ENCODE measurements at places on chromosomes 2 and 18. TPM values are rescaled to one million over a fixed set of nuclear protein-coding genes. Genes with fewer than 3 reads are reported as not detected.

DNA sequence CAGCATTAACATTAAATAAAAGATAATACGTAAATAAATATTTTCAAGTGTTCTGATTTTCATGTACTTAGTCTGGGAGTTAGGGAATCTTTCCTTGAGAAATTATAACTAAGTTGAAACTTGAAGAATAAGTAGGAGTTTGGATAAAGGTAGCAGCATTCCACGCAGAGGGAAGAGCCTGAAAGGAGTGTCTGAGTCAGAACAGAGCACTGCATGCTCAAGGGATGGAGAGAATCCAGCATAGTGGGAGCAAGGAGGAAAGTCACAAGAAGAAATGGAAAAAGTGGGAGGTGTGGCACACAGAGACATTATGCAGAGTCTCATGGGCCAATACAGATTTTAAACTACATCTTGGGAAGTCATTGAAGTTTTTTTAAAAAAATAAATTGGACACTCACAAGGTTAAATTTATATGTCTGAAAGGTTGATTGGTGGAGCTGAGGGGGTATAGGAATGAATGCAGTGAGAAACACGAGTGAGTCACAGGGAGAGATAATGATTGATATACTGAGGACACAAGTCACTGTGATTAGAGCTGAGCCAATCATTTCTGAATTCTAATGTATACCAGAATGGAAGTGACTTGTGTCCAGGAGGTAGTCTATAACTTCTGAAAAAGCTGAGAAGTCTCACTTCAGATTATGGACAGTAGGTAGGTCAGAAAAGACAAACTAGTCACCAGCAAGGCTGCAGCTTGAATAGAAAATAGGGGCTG lies 66.9 kb downstream of the ICOS start:
- H3K36me3 ChIP-seq: peaks cover 23% of the 10 kb centered on the region
- no peak overlapping the region for H3K4me3 ChIP-seq
- DNase-seq: no peak
- no peak overlapping the region for H3K27ac ChIP-seq
- peaks cover 93% of the 10 kb centered on the region for H3K4me1 ChIP-seq

DNA sequence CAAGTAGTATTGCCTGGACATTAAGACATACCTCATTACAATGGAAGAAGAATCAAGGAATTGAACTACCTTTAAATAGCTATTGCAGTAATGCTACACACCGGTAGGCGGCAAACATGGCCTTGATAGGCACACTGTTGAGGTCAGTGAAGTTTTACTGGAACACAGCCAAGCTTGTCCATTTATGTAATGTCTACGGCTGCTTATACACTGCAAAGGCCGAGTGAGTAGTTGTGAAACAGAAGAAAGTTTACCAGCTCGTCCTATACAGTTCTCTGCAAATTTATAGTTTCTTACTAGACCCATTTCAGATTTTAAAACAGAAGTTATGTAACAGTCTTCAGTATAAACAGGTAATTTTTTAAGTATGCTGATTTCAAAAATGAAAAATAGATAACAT lies 38.8 kb downstream of the PPP4R1 start:
- no peak overlapping the region for H3K27ac ChIP-seq
- H3K36me3 ChIP-seq: peaks cover 16% of the 10 kb centered on the region
- no peaks in the 10 kb centered on the region for H3K27me3 ChIP-seq

DNA sequence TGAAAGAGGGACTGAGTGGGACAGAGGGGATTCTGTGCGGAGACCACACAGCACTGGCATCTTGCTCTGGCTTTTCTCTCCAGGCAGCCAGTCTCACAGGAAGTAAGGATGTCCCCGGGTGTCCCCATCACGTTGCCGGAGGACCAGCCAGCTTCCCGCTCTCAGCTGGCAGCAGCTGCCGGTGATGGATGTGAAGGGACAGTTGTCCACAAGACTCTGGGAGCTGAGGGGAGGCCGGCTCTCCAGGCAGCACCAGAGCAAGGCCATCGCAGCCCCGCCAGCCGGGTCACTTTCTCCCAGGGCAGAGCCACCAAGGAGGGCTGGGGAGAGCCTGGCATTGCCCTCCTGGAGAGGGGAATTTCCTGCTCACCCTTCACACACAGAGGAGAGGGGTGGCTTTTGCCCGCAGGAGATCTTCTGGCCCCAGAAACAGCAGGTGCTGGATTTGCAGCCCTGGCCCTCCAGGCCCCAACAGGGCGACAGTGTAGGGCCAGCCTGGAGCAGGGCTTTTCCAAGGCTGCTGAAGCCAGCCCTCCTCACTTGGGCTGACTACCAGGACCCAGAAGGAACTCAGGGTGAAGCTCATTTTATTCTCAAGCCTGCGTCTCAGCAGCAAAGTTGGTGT lies 24.0 kb upstream of the B3GNT7 start:
- no peaks in the 10 kb centered on the region for H3K36me3 ChIP-seq
- H3K27me3 ChIP-seq: no peaks in the 10 kb centered on the region
- H3K4me1 ChIP-seq: no peaks in the 10 kb centered on the region

The CERKL gene
- total RNA-seq: 0.20 TPM

GRCh38 chr2:170847716-170848115 lies 31.0 kb downstream of the GAD1 start:
- no peaks in the 10 kb centered on the region for H3K36me3 ChIP-seq
- DNase-seq: no peak
- peaks cover 19% of the 10 kb centered on the region for H3K4me1 ChIP-seq
- no peak overlapping the region for H3K4me3 ChIP-seq
- H3K27me3 ChIP-seq: peaks cover 3% of the 10 kb centered on the region
- no peak overlapping the region for H3K27ac ChIP-seq

- H3K36me3 ChIP-seq: no peaks in the 10 kb centered on the region
- DNase-seq: no peak
- peaks cover 38% of the 10 kb centered on the region for H3K27me3 ChIP-seq
- H3K4me1 ChIP-seq: peaks cover 18% of the 10 kb centered on the region
These were observed 3.8 kb downstream of the TCF4 start for GRCh38 chr18:55584201-55584600.

DNA sequence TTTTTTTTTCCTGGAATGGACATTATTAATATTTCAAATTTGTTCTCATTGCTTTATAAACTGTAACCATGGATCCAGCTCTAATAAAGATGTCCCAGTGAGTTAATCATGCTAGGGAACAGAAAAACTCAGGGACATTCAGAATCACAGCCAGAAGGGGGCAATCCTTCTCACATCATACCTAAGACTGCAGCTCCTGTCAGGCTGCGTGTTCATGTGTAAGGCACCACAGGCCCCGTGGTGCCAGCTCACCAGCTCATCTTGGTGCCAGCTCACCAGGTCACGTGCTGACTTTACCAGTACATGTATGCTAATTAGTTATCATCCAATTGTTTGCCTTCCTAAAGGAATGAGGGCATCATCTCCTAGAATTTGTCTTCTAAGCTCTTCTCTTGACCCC lies 84.7 kb upstream of the NEDD4L start:
- no peaks in the 10 kb centered on the region for H3K36me3 ChIP-seq
- no peaks in the 10 kb centered on the region for H3K4me1 ChIP-seq
- no peak overlapping the region for H3K27ac ChIP-seq
- H3K4me3 ChIP-seq: no peak overlapping the region
- peak; percentile 10 for DNase-seq

- no peak overlapping the region for H3K27ac ChIP-seq
- no peaks in the 10 kb centered on the region for H3K4me1 ChIP-seq
- H3K4me3 ChIP-seq: no peak overlapping the region
- DNase-seq: no peak
- no peaks in the 10 kb centered on the region for H3K36me3 ChIP-seq
These were observed 110.4 kb downstream of the CYP26B1 start for GRCh38 chr2:72037261-72037666.

The CFAP221 gene
- total RNA-seq: not detected

DNA sequence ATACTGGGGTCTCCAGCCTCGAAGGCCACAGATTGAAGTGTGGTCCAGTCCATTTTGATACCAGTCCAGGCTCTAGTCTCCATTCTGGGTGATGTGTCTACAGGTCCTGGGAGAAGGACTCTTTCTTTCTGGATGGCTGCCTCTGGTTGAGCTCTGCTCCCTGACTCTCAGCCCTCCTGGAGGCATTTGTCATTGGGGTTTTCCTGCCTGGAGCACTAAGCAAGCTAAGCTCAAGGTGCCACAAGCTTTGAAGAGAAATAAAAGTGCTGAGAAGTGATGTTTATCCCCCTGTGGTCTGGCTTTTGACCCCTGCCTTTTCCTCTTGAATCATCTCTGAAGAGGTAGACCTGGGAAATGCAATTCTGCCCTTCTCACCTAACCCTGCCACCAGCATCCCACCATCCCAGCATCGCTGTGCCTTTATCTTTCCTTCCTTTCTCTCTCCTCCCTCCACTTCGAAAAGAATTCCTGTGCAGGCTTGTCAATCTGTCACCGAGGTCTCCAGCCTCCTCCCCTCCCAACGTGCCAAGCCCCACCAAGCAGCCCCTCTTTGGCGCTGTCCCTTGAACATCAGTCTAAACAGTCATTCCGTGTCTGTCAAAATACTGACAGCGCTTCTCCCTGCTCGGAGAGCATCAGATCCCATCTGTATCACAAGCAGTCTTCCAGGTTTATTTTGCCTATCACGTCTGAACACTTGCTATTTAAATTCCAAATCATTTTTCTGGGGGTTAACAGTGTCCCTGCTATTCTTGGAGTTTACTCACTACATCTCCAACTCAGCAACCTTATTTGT lies 334.6 kb upstream of the SLC14A2 start:
- H3K4me3 ChIP-seq: no peak overlapping the region
- no peaks in the 10 kb centered on the region for H3K4me1 ChIP-seq
- no peak for DNase-seq
- no peaks in the 10 kb centered on the region for H3K36me3 ChIP-seq

The VWA3B gene
- total RNA-seq: not detected

The REG1B gene
- not detected for total RNA-seq

The PRSS56 gene
- not detected for total RNA-seq

DNA sequence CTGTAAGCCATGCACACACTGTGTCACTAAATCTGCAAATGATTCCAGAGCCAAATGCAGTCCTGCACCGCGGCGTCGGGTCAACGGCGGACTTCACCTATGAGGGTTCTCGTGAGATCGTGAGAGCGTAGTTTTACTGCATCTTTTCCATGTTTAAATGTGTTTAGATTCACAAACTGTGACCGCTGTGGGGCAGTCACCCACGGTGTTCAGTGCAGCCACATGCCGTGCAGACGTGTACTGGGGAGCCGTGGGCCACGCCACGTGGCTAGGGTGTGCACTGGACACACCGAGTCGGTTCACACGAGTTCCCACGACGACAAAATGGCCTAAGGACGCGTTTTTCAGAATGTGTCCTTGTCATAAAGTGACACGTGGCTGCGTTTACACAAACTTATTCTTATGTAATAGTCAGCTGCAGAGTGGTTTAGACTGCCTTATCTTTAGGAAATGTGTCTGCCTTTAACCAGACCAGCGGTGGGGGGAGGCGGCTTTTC lies 34.1 kb downstream of the NFATC1 start:
- H3K36me3 ChIP-seq: peaks cover 34% of the 10 kb centered on the region
- H3K4me1 ChIP-seq: peaks cover 24% of the 10 kb centered on the region
- no peak overlapping the region for H3K4me3 ChIP-seq
- DNase-seq: no peak

GRCh38 chr2:115549611-115550130 lies 1107.2 kb downstream of the DPP10 start:
- no peaks in the 10 kb centered on the region for H3K4me1 ChIP-seq
- no peak overlapping the region for H3K27ac ChIP-seq
- H3K4me3 ChIP-seq: no peak overlapping the region
- no peaks in the 10 kb centered on the region for H3K27me3 ChIP-seq
- no peak for DNase-seq
- H3K36me3 ChIP-seq: no peaks in the 10 kb centered on the region

The MOCOS gene
- 0.18 TPM for total RNA-seq

DNA sequence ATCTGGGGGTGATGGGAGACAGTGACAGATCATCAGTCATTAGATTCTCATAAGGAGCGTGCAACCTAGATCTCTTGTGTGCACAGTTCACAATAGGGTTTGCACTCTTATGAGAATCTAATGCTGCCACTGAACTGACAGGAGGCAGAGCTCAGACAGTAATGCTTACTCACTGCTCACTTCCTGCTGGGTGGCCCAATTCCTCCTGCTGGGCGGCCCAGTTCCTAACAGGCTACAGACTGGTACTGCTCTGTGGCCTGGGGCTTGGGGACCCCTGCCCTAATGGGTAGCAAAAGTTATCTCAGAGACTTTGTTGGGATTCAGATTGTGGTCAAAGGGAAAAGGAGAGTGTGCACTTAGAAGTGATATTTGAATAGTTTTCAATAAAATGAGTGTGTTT lies 840.1 kb upstream of the ID2 start:
- H3K4me3 ChIP-seq: no peak overlapping the region
- H3K36me3 ChIP-seq: no peaks in the 10 kb centered on the region
- H3K27ac ChIP-seq: no peak overlapping the region
- H3K27me3 ChIP-seq: no peaks in the 10 kb centered on the region

The DTNA gene
- total RNA-seq: 0.41 TPM

The FARSB gene
- total RNA-seq: 56.7 TPM

- no peak overlapping the region for H3K27ac ChIP-seq
- peaks cover 9% of the 10 kb centered on the region for H3K36me3 ChIP-seq
- no peak for DNase-seq
- no peaks in the 10 kb centered on the region for H3K27me3 ChIP-seq
- H3K4me1 ChIP-seq: peaks cover 18% of the 10 kb centered on the region
These were observed 192.6 kb downstream of the CD226 start for GRCh38 chr18:69755041-69755440.

GRCh38 chr2:118224895-118225311 lies 136.6 kb downstream of the INSIG2 start:
- no peak for DNase-seq
- peak overlapping the region; percentile 58 for H3K4me3 ChIP-seq
- H3K4me1 ChIP-seq: peaks cover 8% of the 10 kb centered on the region
- peak overlapping the region; percentile 58 for H3K27ac ChIP-seq
- peaks cover 59% of the 10 kb centered on the region for H3K27me3 ChIP-seq

DNA sequence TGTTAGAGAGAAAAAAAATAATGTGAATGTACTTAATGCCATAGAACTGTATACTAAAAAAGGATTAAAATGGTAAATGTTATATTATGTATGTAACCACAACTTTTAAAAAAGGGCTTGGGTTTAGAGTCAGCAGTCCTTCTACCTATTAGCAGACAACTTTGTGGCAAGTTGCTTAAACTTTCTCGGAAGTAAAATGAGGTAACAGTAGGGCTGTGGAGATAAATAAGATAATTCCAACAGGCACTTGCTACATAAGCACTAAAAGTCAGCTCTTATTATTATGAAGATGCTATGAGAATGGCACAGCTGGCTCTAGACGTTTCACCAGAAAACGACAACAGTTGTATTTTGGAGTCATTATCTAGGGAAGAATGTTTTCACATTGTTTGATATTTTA lies 31.3 kb downstream of the AAK1 start:
- peaks cover 66% of the 10 kb centered on the region for H3K36me3 ChIP-seq
- H3K4me3 ChIP-seq: no peak overlapping the region
- H3K27me3 ChIP-seq: no peaks in the 10 kb centered on the region
- H3K4me1 ChIP-seq: peaks cover 72% of the 10 kb centered on the region
- no peak overlapping the region for H3K27ac ChIP-seq

DNA sequence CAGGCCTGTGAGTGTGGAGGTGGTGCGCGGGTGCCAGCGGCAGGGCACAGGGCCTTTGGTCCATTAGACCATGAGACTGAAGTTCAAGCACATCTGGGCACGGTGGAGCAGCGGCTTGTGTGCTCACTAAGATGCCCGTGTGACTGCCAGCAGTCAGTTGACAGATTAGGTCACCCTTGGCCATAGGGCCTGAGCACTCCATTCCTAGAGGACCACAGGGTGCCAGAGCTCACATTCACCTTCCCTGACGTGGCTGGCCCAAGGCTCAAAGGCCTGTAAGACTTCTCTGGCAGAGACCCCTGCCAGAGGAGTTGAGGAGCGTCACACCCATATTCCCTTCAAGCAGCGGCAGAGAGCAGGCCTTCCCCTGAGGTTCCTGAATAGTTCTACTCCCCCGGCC lies 650 bp downstream of the LHCGR start:
- H3K27ac ChIP-seq: no peak overlapping the region
- H3K4me1 ChIP-seq: no peaks in the 10 kb centered on the region
- no peaks in the 10 kb centered on the region for H3K36me3 ChIP-seq
- no peak for DNase-seq

The GAREM1 gene
- not detected for total RNA-seq

The SH3RF3 gene
- total RNA-seq: 1.9 TPM

Data from activated CD8-positive, alpha-beta T cell treated with anti-CD3 and anti-CD28 coated beads for 36 hours (primary cell).